Stimulated activated CD4-positive, alpha-beta T cell treated with anti-CD3 and anti-CD28 coated beads, Interleukin-12 subunit alpha, Interleukin-12 subunit beta, amount 100 ng/mL, for 4 hours (primary cell): ENCODE measurements at places on chromosomes 7 and 10.

DNA sequence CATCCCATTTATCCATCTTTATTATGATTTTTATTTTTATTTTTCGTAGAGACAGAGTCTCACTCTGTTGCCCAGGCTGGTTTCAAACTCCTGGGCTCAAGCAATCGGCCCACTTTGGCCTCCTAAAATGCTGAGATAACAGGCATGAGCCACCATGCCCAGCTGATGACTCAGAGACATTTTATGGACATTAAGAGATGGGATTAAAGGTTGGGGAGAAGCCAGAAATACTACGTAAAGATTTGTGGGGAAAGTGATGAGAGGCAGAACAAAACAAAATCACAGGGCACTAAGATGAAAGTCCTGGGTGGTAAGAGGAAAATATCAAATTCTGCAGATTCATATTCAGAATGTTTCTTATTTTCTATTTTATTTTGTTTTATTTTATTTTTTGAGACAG lies 7.6 kb downstream of the WNT8B start:
- no peak for DNase-seq

DNA sequence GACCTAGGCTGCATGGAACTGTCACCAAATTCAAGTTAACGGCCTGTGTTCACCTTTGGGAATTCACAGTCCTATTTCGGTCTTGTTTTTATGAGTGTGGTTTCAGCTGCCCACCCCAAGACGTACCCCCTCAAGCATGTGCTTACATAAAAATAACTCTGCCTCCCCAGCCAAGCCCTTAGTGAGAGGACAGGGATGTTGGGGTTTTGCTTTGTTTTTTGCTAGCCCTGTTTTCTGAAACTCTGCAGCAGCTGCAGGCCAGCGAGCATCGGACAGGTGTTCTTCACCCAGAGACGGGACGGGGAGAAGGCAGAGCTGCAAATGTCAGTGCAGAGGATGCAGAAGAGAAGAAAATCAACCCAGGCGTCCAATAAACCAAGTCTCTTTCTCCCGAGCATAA lies 13.5 kb downstream of the CHST15 start:
- no peak for DNase-seq

DNA sequence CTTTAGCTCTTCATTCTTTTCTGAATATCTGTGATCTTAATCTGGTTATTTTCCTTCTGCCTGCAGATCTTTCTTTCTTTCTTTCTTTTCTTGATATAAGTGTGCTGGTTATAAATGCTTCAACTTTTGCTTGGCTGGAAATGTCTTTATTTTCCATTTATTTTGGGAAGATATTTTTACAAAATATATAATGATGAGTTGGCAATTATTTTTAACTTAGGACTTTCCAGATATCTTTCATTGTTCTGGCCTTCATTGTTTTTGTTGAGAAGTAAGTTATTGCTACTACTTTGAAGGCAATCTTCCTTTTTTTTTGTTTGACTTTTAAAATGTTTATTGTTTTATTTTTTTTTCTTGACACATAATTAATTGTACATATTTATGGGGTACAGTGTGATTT lies 75.3 kb downstream of the ZNF503 start:
- no peak for DNase-seq

GRCh38 chr7:39709768-39710311 lies 86.5 kb downstream of the RALA start:
- DNase-seq, result no peak

DNA sequence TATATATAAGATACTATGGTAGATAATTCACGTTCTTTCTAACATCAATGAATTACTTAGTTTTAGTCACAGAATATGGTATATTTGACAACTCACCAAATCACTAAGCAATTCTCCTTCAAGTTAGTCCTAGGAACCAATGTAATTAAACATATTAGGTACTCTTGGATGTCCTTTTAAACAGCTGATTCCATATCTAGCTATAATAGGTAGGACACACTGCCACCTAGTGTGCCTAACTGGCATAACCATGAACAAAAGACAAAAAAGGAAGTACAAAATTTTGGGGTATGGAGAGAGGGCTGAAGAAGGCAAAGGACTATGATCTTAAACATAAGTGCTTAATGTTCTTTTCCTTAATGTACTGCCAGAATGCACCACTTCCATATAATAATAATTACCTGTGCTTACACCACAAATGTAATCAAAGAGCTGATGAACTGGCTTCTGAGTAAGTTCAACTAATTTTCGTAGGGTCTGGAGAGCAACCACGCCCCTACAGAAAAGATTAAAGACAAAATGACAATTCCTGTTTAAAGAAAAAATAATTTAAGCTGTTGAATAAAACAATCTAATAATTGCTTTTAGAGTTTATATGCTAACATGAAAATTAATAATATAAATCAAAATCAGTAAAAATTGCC lies 28.7 kb downstream of the PNPLA8 start:
- DNase-seq, result peak; percentile 12

- peak; percentile 33 for DNase-seq
Measured at GRCh38 chr7:117110480-117111315, 157.4 kb downstream of the ST7 start.

DNA sequence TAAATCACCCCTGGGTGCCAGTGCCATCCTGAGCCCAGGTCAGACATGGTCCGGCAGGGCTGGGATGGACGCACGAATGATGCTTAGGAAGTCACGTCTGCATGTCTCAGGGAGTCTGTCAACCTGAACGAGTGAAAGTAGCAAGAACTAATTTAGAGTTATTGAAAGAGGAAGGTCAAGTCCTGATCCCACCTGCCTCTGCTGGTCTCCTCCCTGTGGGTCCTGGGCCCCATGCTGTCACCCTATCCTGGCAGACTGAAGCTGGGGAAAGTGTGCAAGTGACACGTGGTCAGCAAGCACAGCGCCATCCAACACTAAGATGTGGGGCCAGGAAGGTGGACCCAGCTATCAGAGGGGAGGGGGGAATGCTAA lies 26.1 kb upstream of the GRID1 start:
- no peak for DNase-seq

DNA sequence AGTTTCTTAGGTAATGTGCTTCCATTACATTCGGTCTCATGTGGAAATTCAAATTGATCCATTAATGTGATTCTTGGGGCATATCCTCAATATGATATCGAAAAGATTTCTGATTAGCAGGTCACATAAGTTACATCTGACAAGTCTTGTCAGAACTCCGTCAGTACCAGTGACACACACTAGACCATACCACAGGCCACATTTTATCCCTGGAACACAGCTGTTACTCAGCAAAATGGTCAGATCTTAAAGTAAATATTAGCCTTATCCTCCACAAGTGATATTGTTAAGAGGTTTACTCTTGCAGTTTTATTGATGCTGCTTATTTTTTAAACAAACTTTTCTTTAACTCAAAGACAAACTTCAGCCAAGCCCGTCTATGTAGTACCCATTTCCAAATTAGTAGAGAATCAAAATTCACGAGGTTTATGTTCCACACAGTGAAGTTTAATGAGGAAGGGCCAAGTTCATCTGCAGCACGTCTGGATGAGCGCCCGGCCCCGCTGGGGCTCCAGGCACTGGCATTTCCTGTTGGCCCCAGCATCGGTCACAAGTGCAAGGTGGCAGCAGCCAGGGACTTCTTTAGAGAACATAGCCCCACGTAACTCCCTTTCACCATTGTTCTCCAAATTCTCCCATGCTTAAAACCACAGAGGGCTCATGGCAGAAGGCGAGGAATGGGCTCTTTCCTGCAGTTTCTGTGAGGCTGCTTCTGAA lies 132.2 kb downstream of the VIPR2 start:
- no peak for DNase-seq

DNA sequence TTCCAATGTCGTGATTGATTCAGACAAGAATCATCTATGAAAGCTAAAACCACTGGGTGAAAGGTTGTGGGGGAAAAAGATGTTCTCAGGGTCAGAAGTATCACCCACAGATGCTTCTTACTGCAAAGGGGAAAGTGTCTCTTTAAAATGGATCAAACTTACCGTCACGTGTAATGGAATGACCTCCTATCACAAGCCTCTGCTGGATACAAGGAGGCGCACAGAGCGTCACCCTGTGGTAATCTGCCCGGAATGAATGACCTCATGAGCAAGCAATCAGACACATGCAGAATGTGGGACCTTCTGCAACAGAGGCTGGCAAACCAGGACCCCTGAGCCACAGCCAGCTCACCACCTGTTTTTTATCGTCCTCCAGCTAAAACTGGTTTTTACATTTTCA lies 33.0 kb downstream of the WIPF3 start:
- no peak for DNase-seq

DNA sequence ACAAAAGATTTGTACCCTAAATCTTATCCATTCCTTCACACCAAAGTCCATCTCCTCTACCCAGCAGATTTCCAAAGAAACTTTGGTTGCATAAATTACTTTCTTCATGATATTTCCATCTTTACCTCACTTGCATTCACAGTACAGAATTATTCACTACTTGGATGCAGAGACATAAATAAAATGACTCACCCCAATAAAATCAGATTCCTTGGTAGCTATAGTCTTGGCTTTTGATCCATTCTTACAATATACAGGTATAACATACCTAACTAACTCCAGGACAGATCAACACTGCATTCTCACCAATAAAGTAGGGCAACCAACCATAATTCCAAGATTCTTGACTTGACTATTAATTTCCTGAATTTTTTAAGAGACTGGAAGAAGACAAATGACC lies 815.1 kb downstream of the MAGI2 start:
- no peak for DNase-seq

DNA sequence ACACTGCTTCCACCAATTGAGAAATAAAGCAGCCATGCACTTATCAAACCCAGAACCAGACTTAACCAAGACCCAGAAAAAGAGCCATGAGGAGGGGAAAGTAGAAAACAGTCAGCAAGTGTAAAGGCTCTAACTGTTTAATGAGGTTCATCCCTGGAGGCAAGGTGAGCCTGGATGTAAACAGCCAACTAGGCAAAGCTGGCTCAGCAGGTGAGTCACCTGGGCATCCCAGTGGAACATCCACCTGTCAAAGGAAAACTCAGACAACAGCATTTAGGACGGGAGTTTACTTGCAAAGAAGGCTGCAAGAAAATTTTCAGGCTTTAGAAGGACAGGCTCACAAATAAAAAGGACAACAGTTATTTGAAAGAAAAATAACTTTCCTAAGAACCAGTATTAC lies 153.0 kb downstream of the SNX13 start:
- DNase-seq, result no peak

GRCh38 chr10:100894033-100894432 lies 18.7 kb upstream of the SLF2 start:
- no peak for DNase-seq

DNA sequence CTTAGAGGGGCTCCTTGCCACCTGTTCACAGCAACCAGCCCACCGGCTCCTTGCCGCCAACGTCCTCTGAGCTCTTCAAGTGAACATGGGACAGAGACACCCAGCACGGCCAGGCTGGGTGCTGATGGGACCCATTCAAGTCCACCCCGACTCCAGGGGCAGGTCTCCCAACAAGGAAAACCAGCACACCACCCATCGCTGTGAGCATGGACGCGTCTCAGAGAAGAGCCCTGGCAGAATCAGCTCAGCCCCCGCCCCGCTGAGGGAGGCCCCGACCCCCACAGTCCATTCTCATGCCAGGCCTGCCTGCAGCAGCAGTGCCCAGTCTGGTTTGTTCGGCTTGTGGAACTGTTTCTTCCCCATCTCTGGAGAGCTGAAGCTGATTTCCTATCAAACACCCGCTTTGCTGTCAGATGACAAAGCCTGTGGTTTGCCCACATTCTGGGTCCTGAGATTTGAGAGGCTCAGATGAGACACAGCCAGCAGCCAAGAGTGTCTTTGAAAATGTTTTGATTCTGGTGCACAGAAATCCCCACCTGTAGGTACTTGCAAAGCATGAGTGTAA lies 216.6 kb downstream of the ZMYND11 start:
- DNase-seq, result no peak

- no peak for DNase-seq
Measured at GRCh38 chr10:73759512-73760115, 15.4 kb downstream of the SEC24C start.

GRCh38 chr7:76281006-76281705 lies 21.3 kb upstream of the HSPB1 start:
- no peak for DNase-seq

DNA sequence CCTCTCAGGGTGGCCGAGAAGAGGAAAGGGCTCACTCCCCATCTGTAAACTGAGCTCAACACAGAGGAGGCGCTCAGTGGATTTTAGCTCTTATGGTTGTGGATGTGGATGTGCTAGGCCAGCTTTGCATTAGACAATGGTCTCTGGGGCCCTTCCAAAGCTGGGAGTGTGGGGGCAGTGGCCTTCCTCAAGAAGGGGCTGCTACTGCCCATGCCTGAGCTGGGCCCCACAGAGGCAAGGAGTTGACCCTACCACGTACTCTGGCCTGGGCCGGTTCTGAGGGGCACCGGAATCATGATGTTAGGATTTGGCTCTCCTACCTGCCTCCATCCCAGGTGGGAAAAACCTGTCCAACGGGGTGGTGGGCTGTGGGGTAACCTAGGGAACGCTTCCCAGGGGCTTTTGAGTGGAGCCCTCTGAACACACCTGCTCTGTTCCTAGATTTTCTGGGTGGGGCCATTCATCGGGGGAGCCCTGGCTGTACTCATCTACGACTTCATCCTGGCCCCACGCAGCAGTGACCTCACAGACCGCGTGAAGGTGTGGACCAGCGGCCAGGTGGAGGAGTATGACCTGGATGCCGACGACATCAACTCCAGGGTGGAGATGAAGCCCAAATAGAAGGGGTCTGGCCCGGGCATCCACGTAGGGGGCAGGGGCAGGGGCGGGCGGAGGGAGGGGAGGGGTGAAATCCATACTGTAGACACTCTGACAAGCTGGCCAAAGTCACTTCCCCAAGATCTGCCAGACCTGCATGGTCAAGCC lies 11.5 kb downstream of the AQP1 start:
- DNase-seq, result no peak

- DNase-seq, result no peak
Measured at GRCh38 chr10:101643546-101643945, 51.4 kb downstream of the FBXW4 start.

- DNase-seq, result no peak
Measured at GRCh38 chr7:146755585-146755984, 639.0 kb downstream of the CNTNAP2 start.

GRCh38 chr10:74738542-74738941 lies 87.9 kb upstream of the KAT6B start:
- DNase-seq, result no peak

GRCh38 chr7:102125127-102125596 lies 161.5 kb upstream of the SH2B2 start:
- no peak for DNase-seq

DNA sequence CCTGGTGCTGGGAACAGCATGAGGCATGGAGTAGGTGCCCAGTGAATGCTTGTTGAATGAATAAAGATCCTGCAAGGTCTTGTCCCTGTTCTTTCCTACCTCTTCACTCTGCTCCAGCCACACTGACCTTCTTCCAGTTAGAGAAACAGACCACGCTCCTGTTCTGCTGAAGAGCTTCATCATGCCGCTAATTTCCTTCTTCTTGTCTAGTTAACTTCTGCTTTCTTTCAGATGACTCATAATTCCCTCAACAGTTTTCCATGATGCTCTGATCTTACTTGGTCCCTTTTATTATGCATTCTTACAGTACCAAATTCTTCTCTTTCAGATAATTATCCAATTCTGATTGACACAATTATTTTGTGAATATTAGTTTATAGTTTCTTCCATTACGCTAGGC lies 59.5 kb upstream of the C1QL3 start:
- no peak for DNase-seq
